Activated CD4-positive, alpha-beta memory T cell treated with anti-CD3 and anti-CD28 coated beads, Interleukin-2, amount 10 ng/mL, durations not matched to agents 7 days and 5 days (primary cell): ENCODE measurements at places on chromosomes 6 and 20. TPM values are rescaled to one million over a fixed set of nuclear protein-coding genes. Genes with fewer than 3 reads are reported as not detected.

Gene GLP1R
- not detected for total RNA-seq

GRCh38 chr20:9015984-9016324 lies 52.9 kb upstream of the PLCB4 start:
- no peaks in the 10 kb centered on the region for H3K27me3 ChIP-seq
- no peaks in the 10 kb centered on the region for H3K4me1 ChIP-seq
- no peaks in the 10 kb centered on the region for H3K36me3 ChIP-seq
- H3K4me3 ChIP-seq = no peak overlapping the region
- H3K27ac ChIP-seq = no peak overlapping the region
- no peak for DNase-seq

GRCh38 chr20:10430000-10430466 lies 4.0 kb downstream of the MKKS start:
- H3K27me3 ChIP-seq = no peaks in the 10 kb centered on the region
- peaks cover 46% of the 10 kb centered on the region for H3K4me1 ChIP-seq
- peaks cover 3% of the 10 kb centered on the region for H3K36me3 ChIP-seq
- H3K27ac ChIP-seq = no peak overlapping the region

DNA sequence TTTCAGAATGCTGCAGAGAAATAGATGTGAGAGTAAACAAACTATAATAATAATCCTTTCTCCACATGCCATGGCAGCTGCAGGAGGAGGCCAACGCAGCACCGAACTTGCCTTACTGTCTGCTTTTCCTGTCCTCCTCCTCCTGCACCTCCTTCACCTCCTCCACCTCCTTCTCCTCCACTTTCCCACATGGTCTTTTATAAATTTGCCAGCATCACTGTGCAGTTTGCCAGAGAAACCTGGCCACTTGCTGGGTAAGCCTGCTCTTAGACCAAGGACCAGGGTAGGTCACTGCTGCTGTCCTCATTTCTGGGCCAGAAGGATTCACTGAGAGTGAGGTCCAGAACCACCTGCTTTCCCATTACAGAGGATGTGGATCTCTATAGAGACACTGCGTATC lies 8.7 kb downstream of the SGK1 start:
- no peak overlapping the region for H3K4me3 ChIP-seq
- peaks cover 7% of the 10 kb centered on the region for H3K27me3 ChIP-seq
- DNase-seq = no peak
- H3K27ac ChIP-seq = no peak overlapping the region
